ENCODE measurements at places on chromosomes 4 and X.

- no peak for DNase-seq
- no peak overlapping the region for H3K27ac ChIP-seq
- H3K36me3 ChIP-seq, result no peaks in the 10 kb centered on the region
- H3K4me3 ChIP-seq, result no peak overlapping the region
- H3K4me1 ChIP-seq, result no peaks in the 10 kb centered on the region
Observed at GRCh38 chr4:151727365-151727764, 33.4 kb downstream of the GATB start.

DNA sequence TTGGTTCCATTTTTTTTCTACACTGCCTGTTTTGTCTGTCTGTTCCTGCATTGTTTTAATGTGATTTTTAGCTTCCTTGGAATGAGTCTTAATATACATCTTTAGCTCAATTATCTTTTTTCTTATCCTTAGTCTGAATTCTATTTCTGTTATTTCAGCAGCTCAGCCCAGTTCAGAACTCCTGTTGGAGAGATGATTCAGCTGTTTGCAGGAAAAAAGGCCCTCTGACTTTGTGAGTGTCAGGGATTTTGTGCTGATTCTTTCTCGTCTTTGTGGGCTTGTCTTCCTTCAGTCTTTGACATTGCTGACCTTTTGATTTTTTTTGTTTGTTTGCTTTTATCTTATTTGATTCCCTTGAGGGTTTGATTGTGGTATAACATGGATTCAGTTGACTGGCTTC is 343.2 kb upstream of the TRAM1L1 start:
- H3K36me3 ChIP-seq, result no peaks in the 10 kb centered on the region
- H3K27ac ChIP-seq, result no peak overlapping the region
- DNase-seq, result no peak
- H3K4me3 ChIP-seq, result no peak overlapping the region

- H3K36me3 ChIP-seq, result no peaks in the 10 kb centered on the region
- DNase-seq, result no peak
- H3K27me3 ChIP-seq, result no peaks in the 10 kb centered on the region
- no peak overlapping the region for H3K27ac ChIP-seq
- H3K4me1 ChIP-seq, result no peaks in the 10 kb centered on the region
- no peak overlapping the region for H3K4me3 ChIP-seq
Observed at GRCh38 chr4:36304138-36304681, 22.8 kb downstream of the DTHD1 start.

GRCh38 chr4:139761461-139761860 is 95.8 kb downstream of the MGST2 start:
- DNase-seq, result no peak
- H3K4me1 ChIP-seq, result peaks cover 8% of the 10 kb centered on the region
- H3K4me3 ChIP-seq, result no peak overlapping the region
- no peak overlapping the region for H3K27ac ChIP-seq
- no peaks in the 10 kb centered on the region for H3K27me3 ChIP-seq

GRCh38 chr4:162659716-162660115 is 495.9 kb upstream of the FSTL5 start:
- H3K4me3 ChIP-seq, result no peak overlapping the region
- no peak overlapping the region for H3K27ac ChIP-seq
- no peaks in the 10 kb centered on the region for H3K36me3 ChIP-seq
- H3K27me3 ChIP-seq, result no peaks in the 10 kb centered on the region
- H3K4me1 ChIP-seq, result no peaks in the 10 kb centered on the region

DNA sequence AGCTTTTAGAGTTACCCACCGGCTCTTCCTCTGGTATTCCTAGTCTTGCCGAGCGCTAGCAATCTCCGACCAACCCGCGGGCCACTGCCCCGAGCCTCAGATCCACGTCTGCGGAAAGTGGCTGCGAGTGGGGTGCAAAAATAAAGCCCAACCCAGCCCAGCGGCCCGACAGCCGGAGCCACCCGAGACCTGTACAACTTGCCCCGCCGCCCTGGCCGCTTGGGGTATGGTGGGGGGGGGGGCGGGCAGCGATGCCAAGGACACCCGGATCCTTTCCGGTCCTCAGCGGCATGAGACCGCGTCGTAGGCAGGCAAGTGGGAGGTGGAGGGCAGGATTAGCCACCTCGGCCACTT is 1.6 kb downstream of the SLITRK4 start:
- no peaks in the 10 kb centered on the region for H3K36me3 ChIP-seq
- no peaks in the 10 kb centered on the region for H3K4me1 ChIP-seq
- no peak for DNase-seq
- H3K27me3 ChIP-seq, result no peaks in the 10 kb centered on the region
- no peak overlapping the region for H3K27ac ChIP-seq
